ENCODE measurements at places on chromosomes 3 and 15.

DNA sequence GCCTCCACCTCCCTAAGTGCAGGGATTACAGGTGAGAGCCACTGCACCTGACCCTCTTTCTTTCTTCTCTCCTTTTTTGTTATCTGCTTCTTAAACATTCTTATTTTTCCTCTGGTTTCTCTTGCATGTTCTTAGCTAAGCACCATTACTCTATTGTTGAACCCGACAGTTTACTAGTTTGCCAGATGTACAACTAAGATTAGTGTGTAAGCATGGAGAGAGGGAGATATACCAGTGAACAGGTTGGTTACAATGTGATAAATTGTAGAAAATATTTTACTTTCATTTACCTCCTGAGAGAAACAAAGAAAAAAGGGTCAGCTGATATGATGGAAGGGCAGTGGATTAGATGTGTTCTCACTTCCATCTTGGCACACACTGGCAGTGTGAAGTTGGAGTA lies 4.9 kb downstream of the HAUS2 start:
- no peak for DNase-seq

GRCh38 chr3:69032142-69032541 lies 18.7 kb upstream of the EOGT start:
- DNase-seq = peak; percentile 71

DNA sequence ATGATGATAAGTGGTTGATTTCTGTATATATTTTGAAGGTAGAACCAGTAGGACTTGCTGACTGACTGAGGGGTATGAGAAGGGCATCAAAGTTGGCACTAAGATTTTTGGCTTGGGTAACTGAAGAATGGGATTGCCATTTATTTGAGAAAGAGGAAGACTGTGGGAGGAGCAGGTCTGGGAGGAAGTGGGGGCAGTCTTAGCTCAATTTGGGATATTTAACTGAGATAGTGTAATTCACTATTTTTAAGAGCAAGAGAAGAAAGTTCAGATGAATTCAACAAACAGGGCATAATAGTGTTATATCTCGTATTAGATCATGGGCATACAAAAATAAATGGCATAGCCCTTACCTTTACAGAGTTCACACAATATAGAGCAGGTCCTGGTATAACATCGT lies 1.7 kb downstream of the BUB1B start:
- DNase-seq = no peak

DNA sequence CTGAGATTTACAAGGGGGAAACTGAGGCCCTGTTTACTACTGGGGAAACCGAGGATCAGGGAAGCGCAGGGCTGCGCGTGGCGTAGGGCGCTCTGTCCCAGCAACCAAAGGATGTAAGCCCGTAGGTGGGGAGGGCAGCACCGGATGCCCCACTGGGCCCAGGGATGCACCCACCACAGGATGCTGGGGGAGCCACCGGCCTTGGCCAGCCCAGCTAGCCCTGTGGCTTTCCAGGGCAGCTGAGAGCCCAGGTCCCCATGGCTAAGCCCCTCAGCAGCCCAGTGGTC lies 33.4 kb downstream of the RPN1 start:
- DNase-seq = no peak

- no peak for DNase-seq
Measured at GRCh38 chr3:152356870-152357276, 88.1 kb downstream of the MBNL1 start.

DNA sequence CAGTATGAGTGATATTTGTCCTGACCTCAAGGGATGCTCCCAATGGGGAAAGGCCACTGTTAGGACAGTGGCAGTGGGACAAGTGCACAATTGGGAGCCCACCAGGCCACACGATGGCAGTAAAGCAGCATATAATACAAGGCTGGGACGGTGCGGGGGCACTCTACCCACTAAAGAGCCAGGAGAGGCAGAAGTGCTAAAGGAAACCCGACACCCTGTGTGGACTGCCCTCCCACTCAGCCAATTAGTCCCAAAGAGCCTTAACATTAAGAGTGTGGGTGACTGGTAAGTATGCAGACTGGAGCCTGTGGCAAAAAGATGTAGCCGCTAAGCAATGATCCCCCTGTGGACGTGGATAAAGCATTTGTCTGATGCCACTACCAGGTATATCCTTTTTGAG lies 8.2 kb upstream of the ZNF589 start:
- DNase-seq = peak; percentile 50

- no peak for DNase-seq
Measured at GRCh38 chr3:153090973-153091372, 71.1 kb upstream of the RAP2B start.

DNA sequence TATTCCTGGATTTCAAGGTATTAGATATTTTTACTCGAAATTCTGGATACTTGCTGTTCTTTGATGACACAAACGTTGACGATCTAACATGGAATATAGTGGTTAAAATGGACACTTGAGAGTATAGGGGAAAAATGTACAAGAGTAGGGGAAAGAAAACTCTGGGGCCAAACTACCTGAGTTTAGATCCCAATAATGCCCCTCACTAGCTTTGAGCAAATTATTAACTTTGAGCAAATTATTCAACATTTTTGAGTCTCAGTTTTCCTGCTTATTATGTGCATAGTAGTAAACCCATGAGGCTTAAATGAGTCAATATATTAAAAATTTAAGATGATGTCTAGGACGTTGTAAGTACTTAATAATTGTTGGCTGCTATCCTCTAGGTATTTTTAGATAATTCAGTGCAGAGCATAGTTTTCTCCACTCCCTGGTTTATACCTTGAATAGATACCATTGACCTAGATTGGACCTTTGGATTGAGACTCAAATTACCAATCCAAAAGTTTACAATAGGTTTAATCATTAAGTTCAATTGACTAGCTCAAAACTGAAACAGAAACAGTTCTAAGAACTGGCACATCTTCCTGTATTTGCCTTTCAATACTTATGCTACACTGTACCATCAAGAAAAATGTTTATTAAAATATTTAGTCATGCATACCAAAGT lies 4.5 kb downstream of the ADGRG7 start:
- DNase-seq = no peak

DNA sequence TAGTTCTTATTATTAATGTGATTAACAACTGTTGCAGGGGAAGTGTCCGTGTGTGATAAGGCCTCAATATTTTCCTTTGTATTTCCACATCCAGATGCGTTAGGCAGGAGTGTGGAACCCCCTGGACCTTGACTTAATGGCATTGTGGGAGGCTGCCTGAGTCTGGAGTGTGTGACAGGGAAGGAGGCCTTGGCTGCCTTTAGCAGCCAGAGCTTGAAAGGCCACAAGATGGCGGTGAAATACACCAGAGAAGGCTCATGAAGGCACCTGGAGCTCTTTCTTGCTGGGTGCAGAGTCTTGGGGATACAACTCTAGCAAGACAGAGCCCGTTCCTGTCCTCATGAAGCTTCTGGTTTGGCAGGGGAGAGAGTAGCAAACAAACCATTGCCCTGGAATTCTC lies 36.9 kb downstream of the POLR2M start:
- DNase-seq = no peak

DNA sequence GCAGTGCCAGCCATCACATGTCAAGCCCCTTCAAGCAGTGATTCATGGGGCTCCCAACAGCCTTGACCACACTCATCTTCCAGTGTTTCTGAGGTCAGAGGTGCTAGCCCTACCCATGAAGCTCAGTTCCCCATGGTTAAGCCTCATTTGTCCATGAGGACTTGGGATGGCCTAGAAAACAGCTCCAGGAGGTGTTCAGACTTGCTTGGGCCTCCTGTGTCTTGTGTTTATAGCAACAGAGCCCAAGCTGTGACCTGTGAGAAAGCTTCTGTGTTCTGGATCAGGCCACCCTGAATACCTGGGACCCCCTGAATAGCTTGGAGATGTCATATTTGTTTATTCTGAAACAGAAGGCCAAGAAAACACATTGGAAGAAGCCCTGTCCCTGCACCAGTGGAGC lies 36.7 kb downstream of the LARP6 start:
- DNase-seq = no peak

- DNase-seq = peak; percentile 43
Measured at GRCh38 chr3:15327941-15328340, 4.4 kb downstream of the SH3BP5 start.

GRCh38 chr3:42289026-42289425 lies 23.0 kb upstream of the CCK start:
- no peak for DNase-seq

DNA sequence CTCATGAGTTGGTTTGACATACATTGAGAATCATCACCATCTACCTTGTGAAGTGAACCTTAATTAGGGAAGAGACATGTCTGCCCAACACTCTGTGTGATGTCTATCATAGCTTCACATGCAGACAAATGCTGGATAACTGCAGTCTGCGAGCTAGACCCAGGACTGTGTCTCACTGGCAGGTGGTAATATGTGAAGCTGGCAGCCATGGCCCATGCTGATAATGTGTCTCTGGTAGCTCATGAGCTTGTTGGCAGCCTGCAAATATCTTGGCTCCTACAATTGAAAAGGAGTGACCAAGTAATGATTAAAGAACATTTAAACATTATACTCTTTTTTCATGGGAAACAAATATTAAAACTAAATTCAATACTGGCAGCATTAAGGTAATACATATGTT lies 234.8 kb downstream of the CHST2 start:
- DNase-seq = no peak

DNA sequence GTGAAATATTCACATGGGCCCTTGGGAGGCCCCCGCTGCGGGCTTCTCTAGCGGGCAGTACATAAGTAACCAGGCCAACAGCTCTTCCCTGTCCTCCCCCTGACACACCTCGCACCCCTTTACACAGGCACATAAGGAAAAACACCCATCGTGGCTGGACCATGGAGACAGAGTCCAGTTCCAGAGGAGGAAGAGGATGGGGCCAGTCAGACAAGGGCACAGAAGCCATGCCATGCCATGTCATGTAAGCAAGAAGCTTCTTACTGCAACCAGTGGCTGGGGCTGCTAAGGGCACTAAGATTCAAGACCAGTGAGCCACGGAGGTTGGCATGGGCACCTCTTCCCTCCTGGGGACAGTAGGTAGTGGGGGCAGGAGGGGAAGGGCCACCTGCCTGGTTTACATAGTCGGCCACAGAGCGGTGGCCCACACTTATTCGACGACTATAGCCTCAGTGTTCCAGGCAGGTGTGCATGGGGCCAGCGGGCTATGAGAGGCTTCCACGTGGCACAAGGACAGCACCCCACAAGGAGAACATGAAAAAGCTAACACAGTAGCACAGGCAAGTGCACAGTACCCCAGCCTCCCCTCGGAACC lies 5.7 kb upstream of the CYP11A1 start:
- no peak for DNase-seq

DNA sequence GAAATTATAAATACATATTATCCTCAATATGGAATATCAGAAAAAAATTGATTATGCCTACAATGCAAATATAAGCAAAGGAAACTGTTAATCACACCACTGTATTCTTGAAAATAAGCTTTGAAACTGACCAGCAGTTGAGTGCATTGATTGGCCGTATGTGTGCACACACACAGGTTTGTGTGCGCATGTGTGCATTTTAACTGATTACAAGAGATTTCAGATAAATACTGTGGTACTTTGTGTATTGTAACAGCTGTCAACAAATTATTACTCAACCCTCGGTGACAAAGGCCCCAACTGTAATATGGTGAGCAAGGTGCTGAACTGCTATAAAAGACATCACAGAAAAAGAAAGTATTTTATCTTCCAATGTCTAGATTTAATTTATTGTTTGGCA lies 1238.9 kb upstream of the ALCAM start:
- DNase-seq = no peak

GRCh38 chr15:65101411-65101890 lies 13.5 kb downstream of the UBAP1L start:
- peak; percentile 63 for DNase-seq

GRCh38 chr15:52652984-52653383 lies 26.2 kb downstream of the ATOSA start:
- peak; percentile 92 for DNase-seq

DNA sequence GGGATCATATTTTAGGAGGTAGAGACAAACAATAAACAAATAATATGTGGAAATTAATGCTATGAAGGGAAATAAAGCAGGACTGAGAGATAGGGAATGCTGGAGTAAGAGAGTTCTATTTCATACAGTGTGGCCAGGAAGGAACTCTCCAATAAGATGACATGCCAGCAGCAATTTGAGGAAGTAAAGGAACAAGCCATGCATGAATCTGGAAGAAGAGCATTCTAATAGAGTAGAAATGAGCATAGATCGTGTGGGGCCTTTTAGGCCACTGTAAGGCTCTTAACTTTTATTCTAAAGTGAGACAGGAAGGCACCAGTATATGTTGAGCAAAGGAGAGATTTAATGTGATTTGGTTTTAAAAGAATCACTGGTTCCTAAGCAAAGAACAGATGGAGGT lies 126.3 kb downstream of the DMXL2 start:
- no peak for DNase-seq

GRCh38 chr3:101104321-101104720 lies 111.1 kb upstream of the ABI3BP start:
- no peak for DNase-seq

DNA sequence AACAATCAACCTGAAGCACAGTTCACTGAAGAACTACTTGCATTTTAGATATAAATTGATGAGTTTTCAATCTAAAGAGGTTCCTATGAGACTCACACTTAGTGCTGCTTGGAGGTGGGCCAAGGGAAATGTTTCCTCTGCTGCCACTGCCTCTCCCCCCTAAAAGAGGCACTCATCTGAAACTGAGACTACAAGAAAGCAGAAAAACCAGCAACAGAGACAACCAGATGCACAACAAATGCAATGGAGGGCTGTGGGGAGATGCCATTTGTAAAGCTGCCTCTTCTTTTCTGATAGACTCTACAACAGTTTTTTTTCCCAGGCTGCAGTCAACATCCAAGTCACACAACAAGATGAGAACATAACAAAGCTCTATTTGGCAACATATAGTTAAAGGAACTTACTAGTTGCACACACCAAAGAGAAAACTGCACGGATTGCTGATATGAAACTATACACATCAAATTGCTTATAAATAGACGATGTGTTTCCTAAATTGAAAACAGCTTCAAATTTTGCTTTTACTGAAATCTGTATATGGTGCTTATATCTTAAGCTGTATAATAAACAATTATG lies 11.0 kb downstream of the TSPAN3 start:
- DNase-seq = peak; percentile 15

- peak; percentile 65 for DNase-seq
Measured at GRCh38 chr15:47439146-47440111, 277.9 kb upstream of the SEMA6D start.

- DNase-seq = no peak
Measured at GRCh38 chr3:71732637-71733036, 7.4 kb upstream of the EIF4E3 start.

DNA sequence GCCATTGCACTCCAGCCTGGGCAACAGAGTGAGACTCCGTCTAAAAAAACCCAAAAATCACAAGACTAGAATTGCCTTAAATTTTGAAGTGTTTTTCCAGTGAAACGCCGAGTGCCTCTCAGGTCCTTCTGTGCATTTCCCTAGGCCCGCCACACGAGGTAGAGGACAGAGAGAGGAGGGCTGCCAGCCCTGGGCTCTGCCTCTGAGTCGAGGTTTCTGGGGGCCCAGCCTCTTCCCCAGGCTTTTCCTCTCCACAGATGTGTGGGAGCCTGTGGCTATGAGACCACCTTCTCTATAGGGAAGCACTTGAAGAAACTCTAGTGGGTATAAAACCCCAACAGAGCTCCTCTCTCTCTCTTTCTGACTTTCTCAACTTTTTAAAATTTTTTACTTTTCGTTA lies 10.9 kb upstream of the EHD4 start:
- DNase-seq = no peak

- DNase-seq = peak; percentile 75
Measured at GRCh38 chr3:15610082-15610759, 8.7 kb downstream of the BTD start.
